ENCODE measurements at places on chromosomes 2 and 18.

GRCh38 chr2:231277962-231278361 lies 79.5 kb downstream of the ARMC9 start:
- no peak for DNase-seq

DNA sequence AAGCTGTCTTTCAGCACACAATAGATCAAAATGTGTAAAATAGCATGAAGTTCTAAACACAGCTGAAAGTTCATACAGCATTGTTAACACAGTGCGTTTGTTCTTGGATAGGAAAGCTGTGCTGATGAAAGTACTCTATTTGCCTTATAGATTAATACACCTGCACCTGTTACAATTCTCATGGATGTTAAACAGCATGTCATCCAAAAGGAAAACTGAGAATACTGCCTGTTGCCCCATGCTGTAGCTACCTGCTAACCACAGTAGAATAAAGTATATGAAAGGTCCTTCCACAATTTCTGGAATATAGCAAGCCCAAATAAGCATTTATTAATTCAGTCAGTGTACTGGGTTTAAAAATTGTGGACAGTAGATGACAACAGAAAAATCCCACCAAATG lies 166.7 kb upstream of the DTNA start:
- DNase-seq: no peak

GRCh38 chr2:109139002-109139401 lies 10.0 kb downstream of the SH3RF3 start:
- no peak for DNase-seq

DNA sequence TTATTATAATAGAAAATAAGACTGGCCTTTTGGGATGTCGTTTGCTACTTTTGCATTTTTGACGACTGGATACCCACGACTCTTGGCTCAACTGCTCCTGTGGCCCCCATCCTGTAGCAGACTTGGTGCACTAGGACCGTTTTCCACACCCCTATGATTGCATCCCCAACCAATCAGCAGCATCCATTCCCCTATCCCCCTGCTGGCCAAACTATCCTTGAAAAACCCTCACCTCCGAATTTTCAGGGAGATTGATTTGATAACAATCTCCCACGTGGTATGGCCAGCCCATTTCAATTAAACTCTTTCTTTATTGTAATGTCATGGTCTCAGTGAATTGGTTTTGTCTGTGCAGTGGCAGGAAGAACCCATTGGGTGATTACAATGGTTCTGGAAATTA lies 37.9 kb upstream of the TTR start:
- no peak for DNase-seq

GRCh38 chr2:133097666-133098065 lies 427.7 kb upstream of the LYPD1 start:
- no peak for DNase-seq

DNA sequence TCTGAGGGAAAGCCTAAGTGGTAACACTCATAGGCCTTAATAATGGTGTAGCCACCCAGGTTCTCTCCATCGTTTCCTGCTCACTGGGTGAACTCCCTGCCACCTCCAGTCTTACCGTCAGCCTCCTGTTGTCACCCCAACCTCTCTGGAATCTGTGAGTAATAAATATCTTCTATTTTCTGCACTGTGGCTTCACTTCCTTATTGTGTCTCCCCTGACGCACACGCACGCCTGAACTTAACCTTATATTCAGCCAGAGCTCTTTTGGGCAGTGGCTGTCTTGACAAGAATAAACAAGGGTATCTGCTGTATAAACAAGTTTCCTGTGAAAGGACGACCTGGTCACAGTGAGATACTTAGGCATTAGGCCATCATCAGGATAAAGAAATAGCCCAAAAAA lies 467.2 kb downstream of the SPAG16 start:
- no peak for DNase-seq

DNA sequence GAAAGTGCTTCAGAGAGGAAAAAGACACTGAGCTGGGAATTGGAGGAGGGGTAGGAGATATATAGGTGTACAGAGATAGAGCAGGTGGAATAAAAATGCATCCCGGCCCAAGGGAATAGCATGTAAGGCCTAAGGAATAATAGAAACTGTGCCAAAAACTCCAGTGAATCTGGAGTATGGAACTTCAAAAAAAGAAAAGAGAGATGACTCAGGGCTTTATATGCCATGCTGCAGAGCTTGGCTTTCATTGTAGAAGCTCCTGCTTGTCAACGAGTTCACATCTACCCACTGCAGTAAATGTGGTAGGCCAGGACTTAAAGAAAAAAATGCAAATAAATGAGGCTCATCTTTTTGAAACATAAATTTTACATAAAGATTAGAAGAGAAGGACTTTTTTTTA lies 131.8 kb downstream of the MREG start:
- no peak for DNase-seq

Data from activated CD4-positive, alpha-beta T cell treated with anti-CD3 and anti-CD28 coated beads for 1 hour (primary cell).